ENCODE measurements at places on chromosomes 5 and 9.

GRCh38 chr5:145324101-145324500 is 511.0 kb downstream of the PRELID2 start:
- H3K27ac ChIP-seq = no peak overlapping the region
- no peak for DNase-seq
- no peaks in the 10 kb centered on the region for H3K4me1 ChIP-seq

GRCh38 chr5:156120777-156121176 is 206.2 kb upstream of the SGCD start:
- H3K4me1 ChIP-seq = no peaks in the 10 kb centered on the region
- no peak overlapping the region for H3K27ac ChIP-seq
- H3K36me3 ChIP-seq = no peaks in the 10 kb centered on the region
- no peaks in the 10 kb centered on the region for H3K27me3 ChIP-seq
- no peak for DNase-seq
- H3K4me3 ChIP-seq = no peak overlapping the region

DNA sequence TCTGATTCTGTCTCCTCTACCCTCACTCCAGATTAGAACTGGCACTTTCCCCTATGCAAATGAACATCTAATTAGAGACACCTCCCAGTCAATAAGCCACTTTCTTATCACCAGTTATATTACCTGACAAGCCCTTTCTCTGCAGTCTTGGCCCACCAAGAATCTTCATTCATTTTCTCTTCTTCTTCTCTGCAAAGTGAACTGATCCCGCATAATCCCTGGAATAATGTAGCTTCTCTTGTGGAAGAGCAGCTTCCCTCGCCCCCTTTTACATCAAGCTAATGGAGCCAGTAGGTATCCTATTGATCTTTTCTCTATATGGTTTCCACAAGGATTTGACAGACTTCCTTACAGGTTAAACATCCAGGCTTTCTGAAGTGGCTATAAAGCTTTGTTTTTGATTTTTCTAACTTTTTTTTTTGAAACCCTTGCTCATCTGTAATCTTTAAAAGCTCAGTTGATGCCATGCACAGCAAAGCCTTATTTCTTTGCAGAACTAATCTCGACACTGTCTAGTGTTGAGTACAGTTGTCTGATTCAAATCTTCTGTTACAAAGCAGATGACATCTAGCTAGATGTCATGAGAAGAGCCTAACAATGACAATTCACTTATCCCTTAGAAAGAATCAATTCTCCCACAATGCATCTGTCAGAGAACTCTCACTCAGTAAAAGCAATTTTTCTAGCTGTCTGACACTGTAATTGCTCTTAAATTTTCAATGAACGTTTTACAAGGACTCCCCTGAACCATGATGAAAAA is 281.4 kb downstream of the ISL1 start:
- no peak for DNase-seq
- H3K4me1 ChIP-seq = no peaks in the 10 kb centered on the region
- H3K27ac ChIP-seq = no peak overlapping the region
- H3K27me3 ChIP-seq = no peaks in the 10 kb centered on the region

- H3K27ac ChIP-seq = no peak overlapping the region
- no peak overlapping the region for H3K4me3 ChIP-seq
- no peaks in the 10 kb centered on the region for H3K36me3 ChIP-seq
- H3K27me3 ChIP-seq = no peaks in the 10 kb centered on the region
- no peaks in the 10 kb centered on the region for H3K4me1 ChIP-seq
- DNase-seq = no peak
These were observed 87.3 kb upstream of the GRAMD2B start for GRCh38 chr5:126335886-126336285.

DNA sequence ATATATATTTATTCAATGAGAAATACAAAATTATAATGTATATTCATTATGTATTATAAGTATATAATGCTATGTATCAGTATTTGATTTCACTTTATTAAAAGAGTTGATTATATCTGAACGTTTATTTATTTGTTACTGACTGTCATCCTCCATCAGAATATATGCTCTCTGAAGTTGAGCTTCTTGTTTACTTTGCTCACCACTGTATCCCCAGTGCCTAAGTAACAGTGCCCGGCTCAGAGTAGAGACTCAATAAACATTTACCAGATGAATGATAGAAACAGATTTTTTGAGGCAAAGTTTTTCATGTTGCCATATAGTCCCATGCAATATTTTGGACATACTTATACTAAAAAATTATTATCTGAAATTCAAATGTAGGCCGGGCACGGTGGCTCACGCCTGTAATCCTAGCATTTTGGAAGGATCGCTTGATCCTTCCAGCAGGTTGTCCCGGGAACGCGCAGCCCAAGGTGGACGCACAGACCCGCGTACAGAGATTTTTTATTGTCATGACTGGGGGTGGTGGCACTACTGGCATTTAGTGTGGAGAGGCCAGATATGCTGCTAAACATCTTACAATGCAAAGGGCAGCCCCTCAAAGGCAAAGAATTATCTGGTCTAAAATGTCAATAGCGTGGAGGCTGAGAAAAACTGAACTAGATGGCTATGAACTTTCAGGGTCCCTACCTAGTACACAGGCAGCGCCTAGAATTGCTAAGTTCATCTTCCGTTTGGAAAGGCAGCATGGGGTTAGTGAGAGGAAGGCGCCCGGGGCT is 761 bp upstream of the DNAJC25 start:
- no peaks in the 10 kb centered on the region for H3K4me1 ChIP-seq
- H3K36me3 ChIP-seq = no peaks in the 10 kb centered on the region
- no peak for DNase-seq

- DNase-seq = no peak
- H3K27ac ChIP-seq = no peak overlapping the region
- H3K36me3 ChIP-seq = no peaks in the 10 kb centered on the region
- no peaks in the 10 kb centered on the region for H3K4me1 ChIP-seq
These were observed 11.2 kb downstream of the POC5 start for GRCh38 chr5:75706016-75706415.

DNA sequence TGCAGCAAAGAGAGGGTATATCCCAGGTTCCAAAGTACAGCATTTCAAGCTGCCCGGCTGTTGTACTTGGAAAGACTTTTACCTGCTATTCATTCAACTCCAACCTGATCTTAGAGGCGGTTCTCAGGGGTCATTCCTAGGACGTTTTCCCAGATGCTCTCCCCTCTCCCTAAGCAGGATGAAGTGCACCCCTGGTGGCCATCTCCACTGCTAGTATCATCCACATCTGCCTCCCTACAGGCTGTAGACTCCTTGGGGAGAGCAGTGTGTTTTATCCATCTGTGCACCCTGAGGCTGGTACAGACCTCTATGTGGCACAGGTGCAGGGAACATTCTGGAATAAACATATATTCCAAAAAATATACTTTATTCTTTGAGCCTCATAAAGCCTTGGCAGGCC is 56.8 kb downstream of the PTPN3 start:
- no peak overlapping the region for H3K4me3 ChIP-seq
- no peak overlapping the region for H3K27ac ChIP-seq
- DNase-seq = no peak
- no peaks in the 10 kb centered on the region for H3K4me1 ChIP-seq

- H3K36me3 ChIP-seq = no peaks in the 10 kb centered on the region
- no peaks in the 10 kb centered on the region for H3K27me3 ChIP-seq
- H3K4me3 ChIP-seq = no peak overlapping the region
- no peak overlapping the region for H3K27ac ChIP-seq
- DNase-seq = peak; percentile 6
These were observed 42.7 kb upstream of the COL5A1 start for GRCh38 chr9:134598884-134599245.

DNA sequence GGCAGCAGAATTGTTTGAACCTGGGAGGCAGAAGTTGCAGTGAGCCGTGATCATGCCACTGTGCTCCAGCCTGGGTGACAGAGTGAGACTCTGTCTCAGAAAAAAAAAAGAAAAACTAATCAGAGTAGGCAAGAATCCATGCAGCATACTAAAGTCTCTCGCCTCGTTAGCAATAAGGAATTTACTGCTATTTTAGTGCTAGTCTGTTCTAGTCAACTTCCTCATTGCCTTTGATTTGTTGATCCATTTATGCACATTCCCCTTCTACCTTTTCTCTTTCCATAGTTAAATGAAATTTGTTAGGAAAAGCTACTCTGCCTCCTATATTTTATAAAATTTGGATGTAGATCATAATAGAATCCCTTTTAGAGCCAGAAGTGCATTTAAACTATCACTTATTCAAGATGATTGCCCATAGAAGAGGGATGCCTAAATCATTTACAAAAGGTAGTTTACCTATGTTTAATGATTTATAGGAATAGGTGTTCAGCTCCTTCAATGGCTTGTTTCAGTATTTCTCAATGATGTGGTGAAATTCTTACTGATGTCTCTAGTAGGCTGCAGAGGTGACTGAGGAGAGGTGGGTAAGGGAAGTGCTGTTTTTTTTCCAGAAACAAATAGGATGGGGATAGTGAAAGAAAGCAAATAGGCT is 1.9 kb downstream of the LRRC19 start:
- H3K27me3 ChIP-seq = no peaks in the 10 kb centered on the region
- H3K4me1 ChIP-seq = no peaks in the 10 kb centered on the region
- no peak overlapping the region for H3K27ac ChIP-seq
- no peaks in the 10 kb centered on the region for H3K36me3 ChIP-seq
- DNase-seq = no peak

DNA sequence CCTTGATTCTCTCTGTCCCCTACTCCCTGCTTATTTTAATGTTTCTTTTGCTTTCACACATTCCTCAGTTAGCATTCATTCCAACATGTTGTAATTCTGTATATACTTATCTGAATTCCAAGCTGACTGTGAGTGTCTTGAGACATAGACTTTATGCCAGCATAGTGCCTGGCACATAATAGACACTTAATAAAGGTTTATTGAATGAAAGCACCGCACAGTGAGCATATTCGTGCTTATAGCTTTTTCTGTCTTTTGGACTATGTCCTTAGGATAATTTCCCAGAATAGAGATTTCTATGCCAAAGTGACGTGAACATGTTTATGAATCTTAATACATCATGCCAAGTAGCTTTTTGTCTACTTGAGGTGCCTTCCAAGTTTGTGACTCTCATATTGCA is 174.6 kb downstream of the CD180 start:
- H3K27me3 ChIP-seq = no peaks in the 10 kb centered on the region
- no peak overlapping the region for H3K27ac ChIP-seq
- no peaks in the 10 kb centered on the region for H3K36me3 ChIP-seq
- H3K4me1 ChIP-seq = no peaks in the 10 kb centered on the region
- no peak overlapping the region for H3K4me3 ChIP-seq

GRCh38 chr5:174397206-174397605 is 327.2 kb upstream of the MSX2 start:
- no peak overlapping the region for H3K4me3 ChIP-seq
- no peak overlapping the region for H3K27ac ChIP-seq
- H3K27me3 ChIP-seq = peaks cover 16% of the 10 kb centered on the region
- DNase-seq = no peak
- H3K36me3 ChIP-seq = no peaks in the 10 kb centered on the region

GRCh38 chr9:36736648-36737047 is 164.0 kb downstream of the MELK start:
- no peaks in the 10 kb centered on the region for H3K36me3 ChIP-seq
- H3K4me1 ChIP-seq = no peaks in the 10 kb centered on the region
- H3K27me3 ChIP-seq = peaks cover 24% of the 10 kb centered on the region
- H3K27ac ChIP-seq = no peak overlapping the region
- H3K4me3 ChIP-seq = no peak overlapping the region

GRCh38 chr5:139658928-139659667 is 10.9 kb downstream of the CXXC5 start:
- peak overlapping the region; percentile 48 for H3K4me3 ChIP-seq
- DNase-seq = no peak
- peaks cover 84% of the 10 kb centered on the region for H3K4me1 ChIP-seq
- no peaks in the 10 kb centered on the region for H3K27me3 ChIP-seq

GRCh38 chr5:71782393-71782770 is 63.3 kb downstream of the CARTPT start:
- DNase-seq = no peak
- H3K4me1 ChIP-seq = no peaks in the 10 kb centered on the region
- H3K27ac ChIP-seq = no peak overlapping the region

- no peak for DNase-seq
- no peaks in the 10 kb centered on the region for H3K36me3 ChIP-seq
- no peak overlapping the region for H3K4me3 ChIP-seq
- no peaks in the 10 kb centered on the region for H3K27me3 ChIP-seq
These were observed 52.3 kb downstream of the PRKACG start for GRCh38 chr9:68961587-68961986.

GRCh38 chr9:121398374-121398773 is 28.3 kb upstream of the STOM start:
- H3K27ac ChIP-seq = peak overlapping the region; percentile 68
- peak; percentile 75 for DNase-seq
- H3K4me1 ChIP-seq = no peaks in the 10 kb centered on the region
- no peak overlapping the region for H3K4me3 ChIP-seq
- no peaks in the 10 kb centered on the region for H3K36me3 ChIP-seq

GRCh38 chr9:131875828-131876485 is 136.1 kb upstream of the RAPGEF1 start:
- H3K4me3 ChIP-seq = no peak overlapping the region
- H3K4me1 ChIP-seq = no peaks in the 10 kb centered on the region
- no peaks in the 10 kb centered on the region for H3K36me3 ChIP-seq
- H3K27ac ChIP-seq = no peak overlapping the region
- H3K27me3 ChIP-seq = no peaks in the 10 kb centered on the region

DNA sequence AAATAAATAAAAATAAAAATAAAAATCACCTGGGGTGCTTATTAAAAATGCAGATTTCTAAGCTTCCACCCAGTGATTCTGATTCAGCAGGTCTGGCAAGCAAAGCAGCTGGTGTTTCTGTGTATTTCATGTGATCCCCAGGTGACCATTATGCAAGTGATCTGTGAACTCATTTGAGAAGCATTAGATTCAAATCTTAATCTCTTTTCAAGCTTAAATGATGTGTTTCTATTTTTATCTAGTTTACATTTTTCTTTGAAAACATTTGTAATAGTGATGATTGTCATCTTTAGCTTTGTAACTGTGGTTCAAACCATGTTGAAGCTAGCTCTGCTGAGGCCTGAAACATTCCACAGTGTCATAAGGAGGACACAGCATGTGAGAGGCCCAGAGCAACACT is 804.8 kb upstream of the ZNF608 start:
- H3K36me3 ChIP-seq = no peaks in the 10 kb centered on the region
- H3K4me3 ChIP-seq = no peak overlapping the region
- no peaks in the 10 kb centered on the region for H3K27me3 ChIP-seq
- no peak for DNase-seq
- no peak overlapping the region for H3K27ac ChIP-seq

GRCh38 chr5:54294097-54294667 is 16.2 kb downstream of the ARL15 start:
- H3K27ac ChIP-seq = no peak overlapping the region
- H3K4me1 ChIP-seq = no peaks in the 10 kb centered on the region
- no peaks in the 10 kb centered on the region for H3K36me3 ChIP-seq

DNA sequence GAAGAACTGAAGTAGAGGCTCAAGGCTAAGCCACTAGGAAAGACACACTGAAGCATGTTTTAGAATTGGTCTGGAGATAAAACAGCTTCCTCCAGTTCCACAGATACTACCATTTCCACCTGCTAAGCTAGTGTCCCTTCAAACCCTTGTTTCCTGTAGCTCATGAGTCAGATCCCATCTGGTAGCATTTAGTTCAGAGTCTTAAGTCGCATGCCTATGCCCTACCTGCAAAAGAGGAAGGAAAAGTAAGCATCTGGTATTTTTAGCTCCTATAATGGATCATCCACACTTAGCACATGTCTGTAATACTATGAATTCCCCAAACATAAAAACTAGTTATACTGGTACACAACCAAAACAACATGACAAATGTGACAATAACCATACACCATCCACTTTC is 92.1 kb downstream of the CDKN2A start:
- no peak for DNase-seq
- H3K27ac ChIP-seq = no peak overlapping the region
- no peaks in the 10 kb centered on the region for H3K4me1 ChIP-seq
- no peaks in the 10 kb centered on the region for H3K27me3 ChIP-seq

Measured in breast epithelium (tissue), 4 donors.